NCI-H226 (cell line): ENCODE measurements at places on chromosomes 7 and 10.
A peak's percentile ranks its signal among the peaks of the same experiment; 100 is the strongest.

DNA sequence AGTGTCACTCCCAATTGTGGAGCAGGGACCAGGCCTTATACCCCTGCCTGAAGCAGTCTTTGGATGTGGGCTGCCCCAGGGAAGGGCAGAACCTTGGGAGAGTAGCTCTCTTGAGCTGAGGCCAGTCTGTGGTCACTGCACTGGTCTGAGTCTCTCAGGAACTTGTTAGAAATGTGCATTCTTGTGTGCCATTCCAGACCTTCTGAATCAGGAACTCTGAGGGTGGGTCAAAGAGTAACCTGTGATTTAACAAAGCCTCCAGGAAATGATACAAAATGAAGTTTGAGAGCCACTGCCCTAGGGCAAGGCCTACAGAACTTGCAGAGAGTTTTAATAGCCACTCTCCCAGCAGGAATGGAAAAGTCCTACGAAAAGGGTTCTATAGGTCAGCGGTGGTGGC lies 68.1 kb downstream of the LYZL1 start:
- DNase-seq, result no peak

DNA sequence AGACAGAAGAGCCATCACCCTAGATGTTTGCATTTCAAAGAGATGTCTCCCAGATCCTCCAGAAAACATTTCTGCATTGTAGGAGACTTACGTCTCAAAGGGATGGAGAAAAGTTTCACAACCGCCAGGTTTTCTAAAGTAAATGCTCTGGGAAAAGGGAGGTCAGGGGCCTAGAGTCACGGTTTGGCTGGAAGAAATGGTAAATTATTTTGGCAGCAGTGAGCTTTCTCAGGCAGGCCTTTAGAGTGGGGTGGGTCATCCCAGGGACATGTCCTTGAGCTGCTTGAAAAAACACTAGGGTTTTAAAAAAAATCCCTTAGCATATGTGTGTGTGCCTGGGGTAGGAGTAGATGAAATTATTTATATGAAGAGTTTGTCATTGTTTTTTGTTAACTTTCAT lies 728.8 kb downstream of the TYW1 start:
- no peak for DNase-seq

DNA sequence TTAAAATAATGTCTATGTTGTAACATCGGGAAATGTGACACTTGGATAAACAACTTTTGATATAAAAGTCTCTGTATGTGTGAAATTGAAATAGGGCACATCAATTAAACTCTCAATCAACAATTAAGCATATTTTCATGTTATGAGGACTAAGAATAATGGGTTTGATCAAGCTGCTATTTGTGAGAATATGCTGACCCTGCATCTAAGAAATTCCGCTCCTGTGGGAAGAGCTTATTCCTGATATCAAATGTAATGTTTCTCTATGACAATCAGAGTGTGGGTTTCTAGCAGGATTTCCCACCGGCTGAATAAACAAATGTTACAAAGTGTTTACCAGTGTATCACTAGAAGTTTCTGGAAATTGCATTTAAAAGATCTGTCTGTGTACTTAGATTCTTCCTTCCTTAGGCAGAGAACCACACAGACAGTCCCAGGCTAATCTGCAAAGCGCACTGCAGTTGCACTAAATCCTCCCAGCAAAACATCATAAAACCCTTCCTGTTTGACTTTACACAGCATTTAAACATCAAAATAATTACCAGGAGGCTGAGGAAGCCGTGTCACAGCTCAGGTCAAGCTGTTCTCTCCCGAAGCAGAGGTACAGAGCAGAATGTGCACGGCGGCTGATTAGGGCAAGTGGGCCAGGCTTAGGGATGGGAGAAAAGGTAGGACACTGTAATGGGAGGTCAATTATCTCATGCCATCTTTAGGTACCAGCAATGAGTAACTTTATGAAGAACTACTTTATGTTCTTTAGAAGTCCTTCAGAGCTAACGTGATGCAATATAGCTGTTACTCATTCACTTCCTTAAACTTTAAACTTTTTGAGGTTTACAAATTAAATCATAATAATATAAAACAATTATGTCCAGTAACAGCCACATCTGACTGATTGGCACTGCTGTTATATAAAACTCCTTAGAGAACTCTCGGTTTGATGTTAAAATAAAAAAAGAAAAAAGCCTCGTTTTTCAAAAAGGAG lies 109.1 kb upstream of the CTTNBP2 start:
- DNase-seq, result no peak

DNA sequence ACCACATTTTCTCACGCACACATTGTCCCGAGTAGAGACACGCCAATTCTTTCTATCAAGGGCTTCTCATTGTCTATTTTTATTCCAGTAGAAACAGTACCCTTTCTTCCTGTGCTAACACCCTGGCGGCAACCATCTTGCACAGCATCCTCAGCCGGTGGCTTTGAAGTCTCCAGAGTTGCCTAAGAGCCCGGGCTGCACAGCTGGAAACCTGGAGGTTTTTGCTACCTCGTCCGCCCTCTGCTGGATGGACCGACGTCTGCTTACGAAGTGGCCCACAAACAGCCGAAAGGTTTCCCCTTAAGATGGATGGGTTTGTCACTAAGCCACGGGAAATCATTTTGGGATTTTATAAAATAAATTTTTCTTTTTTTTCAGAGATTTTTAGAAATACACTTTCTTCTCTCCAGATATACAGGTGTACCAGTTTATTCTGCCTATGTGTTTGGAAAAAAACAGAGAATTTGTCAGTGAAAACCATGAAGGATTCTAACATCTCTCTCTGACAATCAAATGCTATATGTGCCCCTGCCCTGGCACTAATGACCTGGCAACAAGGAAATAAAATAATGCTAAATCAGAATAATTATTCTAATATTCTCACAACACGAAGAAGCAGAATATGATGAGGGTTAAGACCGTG lies 81.8 kb upstream of the FAM204A start:
- DNase-seq, result peak; percentile 36

GRCh38 chr7:40437498-40437897 lies 302.7 kb downstream of the SUGCT start:
- peak; percentile 97 for DNase-seq

GRCh38 chr7:664997-665735 lies 61.3 kb upstream of the DNAAF5 start:
- no peak for DNase-seq

- DNase-seq, result no peak
These were observed 47.5 kb downstream of the INHBA start for GRCh38 chr7:41655426-41655825.

DNA sequence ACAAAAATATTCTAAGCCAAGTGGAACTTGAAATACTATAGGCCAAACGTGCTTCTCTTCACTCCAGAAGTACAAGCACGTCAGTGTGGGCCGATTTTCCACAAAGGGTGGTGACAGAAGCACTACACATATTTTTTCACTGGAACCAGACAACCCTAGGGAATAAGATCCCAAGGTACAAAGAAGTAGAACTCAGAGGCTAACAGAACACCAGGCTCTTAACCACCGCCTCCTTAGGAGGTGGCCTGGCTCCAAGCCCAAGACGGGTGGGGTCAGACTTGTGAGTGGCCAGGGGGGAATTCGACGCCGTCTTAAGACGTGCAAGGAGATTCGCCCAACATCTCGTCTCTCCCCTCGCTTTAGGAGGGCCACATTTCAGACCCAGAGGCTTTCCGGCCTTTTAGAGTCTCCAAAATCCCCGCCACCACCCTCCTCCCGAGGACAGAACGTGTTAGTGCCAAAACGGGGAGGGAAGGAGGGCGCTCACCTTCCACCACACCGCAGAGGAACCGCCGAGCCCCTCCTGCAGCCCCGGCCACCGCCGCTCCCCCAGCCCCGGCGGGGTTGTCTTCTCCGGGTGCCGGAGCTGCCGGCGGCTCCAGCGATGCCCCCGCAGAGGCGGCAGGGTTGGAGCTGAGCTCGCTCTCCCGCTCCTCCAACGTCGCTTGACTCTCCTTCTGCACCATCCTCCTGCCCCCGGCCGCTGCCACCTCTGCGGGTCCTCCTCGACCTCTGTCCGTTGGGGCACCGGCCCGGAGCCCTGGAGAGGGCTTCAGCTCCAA lies 716 bp downstream of the OGA start:
- DNase-seq, result peak; percentile 89

DNA sequence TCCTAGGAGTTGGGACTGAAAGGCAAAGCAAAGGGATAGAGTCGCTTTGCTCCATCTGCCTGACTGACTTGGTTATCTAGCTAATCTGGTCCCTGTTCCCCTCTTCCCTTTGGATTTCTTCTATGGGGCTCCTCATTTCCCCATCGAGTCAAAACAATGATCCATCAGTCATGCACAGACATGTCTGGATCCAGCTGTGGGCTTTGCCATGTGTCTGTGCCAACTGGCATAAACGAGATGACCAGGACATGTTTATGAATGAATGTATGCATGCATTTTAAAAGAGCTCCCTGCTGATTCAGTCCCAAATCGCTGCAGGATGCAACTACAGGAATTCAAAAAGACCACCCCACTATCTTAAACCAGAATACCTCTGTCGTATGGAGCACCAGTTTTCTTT lies 122.0 kb downstream of the ARL4A start:
- no peak for DNase-seq

GRCh38 chr7:9945857-9946256 lies 1027.8 kb upstream of the PHF14 start:
- no peak for DNase-seq

DNA sequence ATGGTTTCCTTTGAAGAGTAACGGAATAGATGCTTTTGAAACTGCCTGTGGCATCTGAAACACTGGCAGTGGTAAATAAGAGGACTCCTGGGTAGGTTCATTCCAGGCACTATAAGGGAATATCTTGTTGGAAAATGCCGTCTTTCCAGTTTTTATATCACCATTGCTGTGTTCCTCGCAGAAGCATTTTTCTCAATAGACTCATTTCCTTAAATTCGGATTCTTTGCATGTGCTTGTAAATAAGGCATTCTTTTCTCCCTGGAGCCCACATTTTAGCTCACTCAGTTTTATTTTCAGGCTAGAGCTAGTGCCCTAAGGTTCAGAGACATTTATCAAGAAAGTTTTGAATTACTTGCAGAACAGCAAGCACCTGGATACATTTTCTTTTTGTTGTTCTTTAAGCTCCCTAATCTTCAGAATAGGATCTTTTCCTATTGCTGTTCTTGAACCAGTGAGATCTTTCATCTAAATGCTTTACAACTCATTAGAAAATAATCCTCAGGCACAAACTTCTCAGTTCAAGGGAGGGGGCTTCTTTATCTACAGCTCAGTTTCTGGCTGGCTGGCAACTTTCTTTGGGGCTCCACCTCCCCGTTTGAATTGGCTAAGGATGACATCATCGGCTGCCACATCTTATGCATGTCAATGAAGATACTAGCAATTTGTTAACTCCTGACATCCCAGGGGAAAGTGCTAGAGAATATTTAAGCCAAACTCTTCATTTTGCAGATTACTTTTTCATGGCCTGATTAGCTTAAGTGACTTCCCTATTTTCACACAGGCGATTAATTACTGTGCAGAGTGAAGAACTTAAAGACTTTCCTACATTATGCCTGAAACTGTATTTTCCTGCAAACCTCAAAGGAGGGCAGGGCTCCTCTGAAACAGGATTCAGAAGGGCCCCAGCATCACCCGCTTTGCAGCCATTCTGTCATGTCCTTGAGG lies 133.7 kb upstream of the RSU1 start:
- DNase-seq, result peak; percentile 64

GRCh38 chr7:129401967-129402860 lies 32.0 kb upstream of the STRIP2 start:
- DNase-seq, result no peak

DNA sequence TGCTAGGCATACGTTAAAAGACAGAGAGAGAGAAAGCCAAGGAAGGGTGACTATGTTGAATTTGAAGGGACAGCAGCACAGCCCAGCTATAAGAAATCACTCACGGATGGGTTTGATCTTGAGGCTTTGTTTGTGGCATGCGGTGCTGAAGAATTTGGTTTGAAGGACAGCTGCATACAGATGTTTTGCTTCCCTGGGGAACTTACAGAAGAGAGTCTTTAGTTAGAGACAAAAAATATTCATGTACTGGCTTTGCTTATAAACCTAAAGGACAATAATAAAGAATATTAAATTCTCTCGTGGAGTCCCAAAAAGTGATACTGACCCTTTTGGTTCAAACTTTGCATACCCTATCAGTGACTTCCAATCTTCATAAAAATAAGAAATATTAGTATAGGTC lies 491.4 kb downstream of the NEBL start:
- DNase-seq, result no peak

GRCh38 chr7:5780801-5781496 lies 514 bp downstream of the RNF216 start:
- peak; percentile 14 for DNase-seq

GRCh38 chr7:151376218-151376902 lies 33.5 kb downstream of the WDR86 start:
- no peak for DNase-seq

DNA sequence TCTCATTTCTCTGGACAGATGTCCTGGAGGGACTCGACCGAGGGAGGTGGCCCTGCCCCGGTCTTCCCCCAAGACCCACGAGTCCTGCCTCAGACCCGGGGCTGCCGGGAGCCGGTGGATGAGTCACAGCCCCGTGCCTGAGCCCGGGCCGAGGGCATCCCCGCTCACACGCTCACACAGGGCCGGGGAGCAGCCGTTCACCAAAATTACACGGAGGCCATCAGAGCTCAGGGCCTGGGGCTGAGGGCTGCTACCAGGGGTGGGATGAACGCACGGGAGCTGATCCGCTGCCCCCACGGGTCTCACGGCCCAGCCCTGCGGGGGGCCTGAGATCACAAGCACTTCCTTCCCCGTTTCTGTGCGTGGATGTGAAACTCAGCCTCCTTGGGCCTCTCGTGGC lies 17.5 kb downstream of the FAM20C start:
- no peak for DNase-seq

DNA sequence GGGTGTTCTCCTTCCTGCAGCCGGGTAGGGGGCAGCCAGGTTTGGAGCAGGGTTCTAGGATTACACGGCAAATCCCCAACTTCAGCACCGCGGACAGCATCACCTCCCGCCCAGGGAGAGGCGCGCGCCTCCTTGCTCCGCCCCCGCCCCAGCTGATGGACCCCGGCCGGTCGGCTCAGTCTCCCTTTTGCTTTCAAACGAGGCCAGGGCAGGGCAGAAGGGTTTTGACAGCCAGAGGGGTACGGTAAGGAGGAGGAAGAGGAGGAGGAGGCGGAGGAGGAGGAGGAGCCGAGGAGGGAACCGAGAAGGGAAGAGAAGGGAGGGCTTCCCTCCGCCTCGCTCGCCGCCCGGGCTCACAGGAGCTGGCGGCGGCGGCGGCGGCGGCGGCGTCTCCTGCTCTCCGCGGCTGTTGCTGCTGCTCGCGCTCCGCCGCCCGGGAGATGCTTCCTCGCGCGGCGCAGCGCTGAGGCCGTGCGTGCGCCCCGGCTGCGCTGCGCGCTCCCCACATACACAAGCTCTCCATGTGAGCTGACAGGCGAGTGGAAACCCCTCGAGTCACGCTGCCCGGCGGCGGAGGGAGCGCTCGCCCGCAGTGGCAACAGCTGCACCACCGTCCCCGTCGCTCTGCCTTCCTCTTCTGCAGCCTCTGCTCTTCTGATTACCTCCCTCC lies 615 bp upstream of the CNTNAP2 start:
- DNase-seq, result no peak

DNA sequence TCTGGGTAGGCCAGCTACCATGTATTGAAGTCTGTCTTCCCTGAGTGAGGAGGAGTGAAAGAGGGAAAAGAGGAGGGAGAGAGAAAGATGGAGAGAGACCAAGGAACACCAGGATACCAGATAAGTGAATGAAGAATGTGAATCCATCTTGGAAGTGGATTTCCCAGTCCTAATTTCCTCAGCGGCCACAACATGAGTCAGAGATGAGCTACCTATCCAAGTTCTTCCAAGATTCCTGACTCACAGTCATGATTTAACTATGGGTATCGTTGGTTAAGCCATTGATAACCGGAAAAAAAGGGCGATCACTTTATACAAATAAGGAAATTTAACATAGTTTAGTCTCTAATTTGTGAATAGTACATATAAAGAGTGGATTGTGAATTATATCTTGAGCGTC lies 561.8 kb downstream of the ATRNL1 start:
- peak; percentile 9 for DNase-seq
